ENCODE measurements at places on chromosomes 7 and 10.

GRCh38 chr7:43443381-43443780, 139.5 kb upstream of the STK17A start:
- DNase-seq, result no peak

DNA sequence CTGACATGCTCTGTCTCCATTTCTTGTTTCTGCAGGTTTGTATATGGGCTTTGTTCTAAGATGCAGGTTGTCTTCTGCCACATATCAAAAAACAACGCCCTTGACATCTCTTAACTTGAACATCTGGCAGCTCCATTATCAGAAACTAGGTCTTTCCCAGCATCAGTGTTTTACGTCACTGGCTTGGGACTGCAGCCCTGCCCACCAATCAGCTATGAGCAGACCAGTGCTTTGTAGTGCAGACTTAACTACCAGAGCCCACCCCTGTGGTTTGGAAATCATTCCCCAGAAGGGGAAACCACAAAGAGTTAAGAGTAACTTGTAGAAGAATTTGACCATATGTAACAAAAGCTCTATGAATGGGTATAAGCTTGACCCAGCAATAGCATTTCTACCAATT, 132.4 kb downstream of the SEPTIN14 start:
- DNase-seq, result no peak

GRCh38 chr10:122115874-122116273, 126.9 kb downstream of the TACC2 start:
- DNase-seq, result no peak

DNA sequence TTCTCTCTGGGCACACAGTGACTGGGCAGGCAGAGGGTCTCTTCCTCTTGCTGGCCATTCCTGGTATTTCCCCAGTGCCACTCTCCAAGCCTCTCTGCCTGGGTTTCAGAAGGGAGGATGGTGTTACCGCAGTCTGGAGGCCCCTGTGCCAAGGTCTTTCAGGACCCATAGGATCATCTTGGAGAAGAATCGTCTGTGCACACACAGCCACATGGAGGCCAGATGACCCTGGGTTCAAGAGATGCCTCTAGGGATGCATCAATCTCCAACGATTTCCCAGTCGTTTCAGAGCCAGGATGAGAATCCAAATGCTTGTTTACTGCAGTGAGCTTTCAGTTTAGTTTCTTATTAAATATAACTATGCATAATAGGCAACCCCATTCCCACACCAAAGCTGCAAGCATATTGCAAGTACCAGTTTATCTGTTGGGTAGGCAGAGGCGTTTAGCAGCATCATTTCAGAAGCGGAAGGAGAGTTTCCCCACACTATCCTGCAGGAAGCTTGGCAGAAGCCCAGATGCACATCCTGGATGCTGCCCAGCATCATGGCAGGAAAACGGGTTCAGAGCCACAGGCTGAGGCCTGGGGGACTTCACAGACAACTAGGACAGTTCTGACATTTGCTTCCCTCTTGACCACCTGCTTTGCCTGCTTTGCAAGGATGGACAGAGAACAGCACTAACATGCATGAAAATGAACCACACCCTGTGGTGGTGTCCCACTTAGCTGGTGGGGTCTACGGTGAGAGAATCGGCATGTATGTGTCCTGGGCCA, 134.7 kb upstream of the FAM20C start:
- no peak for DNase-seq

- no peak for DNase-seq
These were observed 446.7 kb downstream of the NRG3 start for GRCh38 chr10:82321724-82322123.

- peak; percentile 35 for DNase-seq
These were observed 28.4 kb downstream of the PLXNA4 start for GRCh38 chr7:132547821-132548220.

GRCh38 chr7:140656548-140657515, 15.9 kb upstream of the ADCK2 start:
- peak; percentile 45 for DNase-seq

DNA sequence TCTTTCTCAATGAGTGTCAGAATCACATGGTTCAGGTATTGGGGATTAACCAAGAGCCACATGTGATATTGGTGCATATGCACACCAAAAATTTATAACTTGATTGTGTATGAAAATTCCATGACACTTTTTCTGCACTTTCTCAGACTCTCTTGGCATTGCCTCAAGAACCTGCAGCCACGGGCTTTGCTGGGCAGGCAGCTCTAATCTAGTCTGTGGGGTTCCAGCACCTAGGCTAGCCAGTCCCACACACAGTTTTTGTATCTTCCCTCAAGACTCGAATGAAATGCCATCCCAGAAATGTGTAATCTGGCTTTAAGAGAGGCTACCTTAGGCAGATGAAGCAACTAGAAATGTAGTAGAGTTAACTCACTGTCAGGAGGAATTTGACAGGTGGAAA, 21.7 kb downstream of the STARD3NL start:
- DNase-seq, result no peak

DNA sequence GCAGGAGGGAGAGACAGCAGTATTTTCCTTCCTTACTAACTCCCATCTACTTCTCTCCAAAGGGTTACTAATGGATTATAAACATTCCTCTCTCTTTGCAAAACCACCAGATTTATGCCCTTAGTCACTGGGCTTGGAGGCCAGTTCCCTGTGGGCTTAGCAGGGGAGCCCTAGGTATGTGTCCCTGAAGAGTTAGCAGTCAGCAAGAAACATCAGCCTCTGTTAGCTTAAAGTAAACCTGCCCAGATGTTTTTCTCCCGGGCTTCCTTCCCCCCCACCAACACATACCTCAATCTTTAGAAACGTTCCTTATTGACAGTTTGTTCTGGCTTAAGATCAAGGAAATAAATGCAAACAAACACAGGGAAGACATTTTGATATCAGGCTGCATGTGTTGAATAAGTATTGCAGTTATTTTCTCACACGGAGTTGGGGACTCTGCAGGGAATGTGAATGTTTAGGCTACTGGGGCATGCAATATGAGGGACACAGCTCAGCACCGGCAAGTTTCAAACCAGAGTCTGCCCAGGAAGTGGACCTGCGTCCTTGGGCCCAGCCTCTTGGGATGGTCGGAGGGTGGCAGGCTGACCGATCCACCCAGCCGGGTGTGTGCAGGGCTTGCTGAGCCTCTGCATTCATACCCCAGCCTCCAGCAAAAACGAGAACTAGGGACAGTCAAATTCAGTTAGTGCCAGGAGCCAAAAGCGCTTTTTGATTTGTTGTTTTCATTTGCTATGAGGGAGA, 252.0 kb upstream of the GRB10 start:
- peak; percentile 85 for DNase-seq

- DNase-seq, result peak; percentile 48
These were observed 494.0 kb downstream of the TNS3 start for GRCh38 chr7:47087866-47088265.

DNA sequence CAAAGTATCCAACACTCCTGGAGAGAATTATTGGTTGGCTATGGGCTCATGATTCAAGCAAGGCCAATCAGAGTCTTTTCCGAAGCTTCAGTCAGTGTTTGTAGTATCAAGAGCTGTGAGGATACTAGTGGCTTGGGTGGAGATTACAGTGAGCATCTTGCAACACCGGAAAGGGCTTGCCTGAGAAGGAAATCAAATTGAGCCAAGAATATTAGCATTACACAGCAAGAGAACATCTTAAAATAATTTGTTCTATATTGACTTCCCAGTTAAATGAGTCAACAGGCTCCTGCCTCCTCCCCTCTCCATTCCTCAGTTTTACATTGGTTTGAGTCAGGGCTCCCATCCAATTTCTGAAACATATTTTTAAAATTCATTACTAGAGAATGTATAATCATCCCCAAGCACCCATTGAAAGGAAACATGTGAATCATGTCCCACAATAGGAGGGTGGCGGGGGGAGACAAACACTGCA, 127.4 kb downstream of the ELAPOR2 start:
- peak; percentile 96 for DNase-seq

DNA sequence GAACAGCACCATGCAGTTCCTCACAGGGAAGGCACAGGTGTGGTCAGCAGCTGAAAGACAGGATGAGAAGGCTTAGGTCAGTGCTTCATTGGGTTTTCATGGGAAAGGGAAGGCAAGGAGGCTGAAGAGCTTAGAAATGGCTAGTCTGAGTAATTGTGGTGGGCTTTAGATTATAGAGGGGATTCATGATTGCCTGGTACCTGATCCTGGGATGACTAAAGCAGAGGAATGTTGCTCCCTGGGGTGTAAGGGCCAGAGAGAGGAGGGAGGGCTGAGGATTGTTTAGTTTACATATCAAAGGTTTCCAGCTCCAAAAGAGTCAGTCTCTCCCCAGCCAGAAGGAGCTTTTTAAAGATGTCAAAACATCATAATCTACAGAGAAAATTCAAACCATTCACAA, 396.3 kb upstream of the POM121L12 start:
- peak; percentile 20 for DNase-seq

DNA sequence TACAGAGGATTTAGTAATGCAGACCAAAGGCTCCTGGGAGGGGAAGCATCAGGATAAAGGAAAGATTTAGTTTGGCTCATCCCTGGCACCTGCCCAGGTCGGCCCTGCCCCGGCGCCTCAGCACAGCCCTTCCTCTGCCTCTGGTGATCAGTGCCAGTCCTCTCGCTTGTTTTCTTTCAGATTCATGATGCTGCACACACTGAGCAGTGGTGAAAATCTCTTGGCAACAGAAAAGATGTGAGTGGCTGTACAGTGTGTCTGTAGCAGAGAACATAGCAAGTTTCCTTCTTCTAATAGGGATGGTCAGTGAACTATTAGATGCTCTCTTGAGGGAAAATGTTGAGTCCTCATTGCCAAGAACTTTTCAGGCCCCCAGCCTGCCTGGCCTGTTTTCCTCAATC, 994.1 kb downstream of the KCNMA1 start:
- no peak for DNase-seq

DNA sequence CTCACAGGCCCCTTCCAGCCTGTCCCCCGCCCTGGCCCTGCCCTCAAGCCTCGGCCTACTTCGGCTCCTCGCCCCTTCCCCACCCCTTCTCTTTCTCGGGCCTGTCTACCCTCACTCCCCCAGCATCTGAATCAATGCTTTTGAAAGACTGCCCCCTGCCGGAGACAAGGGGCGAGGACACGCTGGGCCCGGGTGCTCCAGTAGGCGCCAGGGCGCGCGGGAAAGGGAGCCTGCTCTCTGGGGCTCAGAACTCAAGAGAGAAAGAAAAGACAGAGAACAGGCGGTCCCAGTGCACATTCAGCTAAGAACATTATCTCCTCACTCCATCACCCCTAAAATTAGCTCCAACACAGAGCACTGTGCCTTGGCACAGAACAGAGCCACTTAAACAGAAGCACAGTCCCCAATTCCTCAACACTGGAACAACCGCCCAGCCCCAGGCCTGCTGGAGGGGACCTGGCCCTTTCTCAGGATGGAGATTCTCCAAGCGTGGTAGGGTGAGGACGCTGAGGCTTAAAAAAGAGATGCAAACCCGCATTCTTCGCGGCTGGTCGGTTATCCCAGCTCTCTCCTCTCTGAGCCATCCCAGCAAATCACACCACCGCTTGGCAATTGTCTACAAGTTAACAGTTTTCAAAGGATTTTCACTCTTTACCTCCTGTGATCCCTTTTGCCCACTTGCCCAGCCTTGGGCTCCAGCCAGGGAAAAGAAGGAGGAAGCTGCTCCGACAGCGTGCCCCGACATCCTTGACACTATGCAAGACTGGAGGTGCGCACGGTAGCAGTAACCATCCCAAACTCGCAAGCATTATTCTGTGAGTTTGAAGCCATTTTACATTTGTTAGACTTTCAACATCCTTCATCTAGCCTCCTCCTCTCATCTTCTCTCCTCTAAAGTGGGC, 2.1 kb downstream of the GIGYF1 start:
- DNase-seq, result peak; percentile 70

DNA sequence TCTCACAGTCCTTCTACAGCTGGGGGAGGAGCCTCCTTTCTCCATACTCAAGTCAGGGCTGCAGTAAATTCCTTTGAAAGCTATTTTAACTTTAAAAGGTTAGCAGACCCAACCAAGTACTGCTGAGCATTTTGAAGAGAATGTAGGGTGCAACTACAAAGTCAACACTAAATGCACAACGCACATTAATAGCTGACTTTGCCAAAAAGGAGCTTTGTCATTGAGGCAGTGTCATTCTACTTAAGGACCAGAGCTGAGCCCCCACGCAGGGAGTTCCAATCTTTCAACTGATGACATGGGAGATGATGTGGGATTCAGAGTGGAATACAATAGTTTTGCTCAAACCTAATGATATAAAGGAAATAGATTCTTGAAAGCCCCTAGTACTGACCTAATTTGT, 20.3 kb downstream of the TECTB start:
- no peak for DNase-seq

GRCh38 chr7:11341285-11341944, 367.7 kb downstream of the PHF14 start:
- peak; percentile 38 for DNase-seq

DNA sequence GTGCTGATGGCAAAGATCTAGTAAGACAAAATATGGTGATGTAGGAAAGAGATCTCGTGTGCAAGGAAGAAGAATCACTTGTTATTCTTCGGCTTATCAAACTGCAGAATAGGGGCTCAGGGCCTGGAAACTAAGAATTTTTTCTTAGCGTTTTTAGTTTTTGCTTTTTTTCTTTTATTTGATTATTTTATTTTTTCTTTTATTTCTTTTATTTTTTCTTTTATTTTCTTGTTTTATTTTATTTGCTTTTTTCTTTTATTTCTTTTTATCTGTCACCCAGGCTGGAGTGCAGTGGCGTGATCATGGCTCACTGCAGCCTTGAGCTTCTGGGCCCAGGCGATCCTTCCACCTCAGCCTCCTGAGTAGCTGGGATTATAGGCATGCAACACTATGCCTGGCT, 70.0 kb downstream of the ATRNL1 start:
- no peak for DNase-seq

- DNase-seq, result no peak
These were observed 23.9 kb downstream of the AQP1 start for GRCh38 chr7:30935569-30935877.

GRCh38 chr7:7922684-7923385, 45.8 kb upstream of the GLCCI1 start:
- DNase-seq, result no peak

GRCh38 chr10:62084451-62084850, 183.0 kb downstream of the ARID5B start:
- DNase-seq, result peak; percentile 60

DNA sequence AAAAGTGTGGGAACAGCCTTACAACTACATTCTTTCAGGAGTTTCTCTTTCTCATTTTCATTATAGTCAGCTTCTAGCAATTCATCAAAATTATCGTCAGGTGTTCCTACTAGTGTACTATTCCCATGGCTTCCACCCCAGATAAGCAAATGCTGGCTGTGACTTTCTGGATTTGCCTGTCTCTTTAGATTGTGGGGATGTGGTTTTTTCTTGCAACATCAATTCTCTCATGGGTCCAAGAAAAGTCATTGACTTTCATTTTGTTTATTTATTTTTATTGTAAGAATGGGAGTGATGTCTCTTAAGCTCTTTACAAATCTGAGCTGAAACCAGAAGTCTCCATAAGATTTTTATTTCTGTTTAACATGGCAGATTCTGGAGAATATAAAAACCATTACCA, 349.7 kb upstream of the SEMA3C start:
- DNase-seq, result no peak

DNA sequence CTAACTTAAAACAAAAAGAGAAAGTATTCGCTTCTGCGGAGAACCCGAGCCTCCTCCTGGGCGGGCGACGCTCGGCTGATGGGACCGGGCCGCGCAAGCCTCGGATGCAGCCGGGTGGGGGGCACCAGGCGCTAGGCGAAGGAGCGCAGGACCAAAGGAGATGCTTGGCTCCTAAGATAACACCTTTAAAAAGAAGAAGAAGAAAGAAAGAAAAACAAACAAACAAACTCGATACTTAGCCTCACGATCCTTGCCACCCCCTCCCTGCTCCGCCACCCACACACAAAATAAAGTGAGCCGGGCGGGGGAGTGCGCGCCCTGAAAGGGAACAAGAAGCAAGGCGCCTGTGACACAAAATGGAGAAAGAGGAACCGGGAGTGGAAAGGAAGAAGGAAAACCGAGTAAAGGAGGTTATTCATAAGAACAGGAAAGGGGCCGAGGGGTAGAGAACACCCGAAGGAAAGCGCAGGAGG, 34.0 kb upstream of the EBLN1 start:
- peak; percentile 60 for DNase-seq
